ENCODE measurements at places on chromosomes 11 and 22. TPM values are rescaled to one million over a fixed set of nuclear protein-coding genes. Genes with fewer than 3 reads are reported as not detected.

GRCh38 chr11:30837252-30837651, 251.1 kb upstream of the MPPED2 start:
- no peak overlapping the region for H3K4me3 ChIP-seq
- no peaks in the 10 kb centered on the region for H3K4me1 ChIP-seq
- no peak overlapping the region for H3K27ac ChIP-seq
- no peak for DNase-seq

Gene UCP3
- 4.0 TPM for total RNA-seq

DNA sequence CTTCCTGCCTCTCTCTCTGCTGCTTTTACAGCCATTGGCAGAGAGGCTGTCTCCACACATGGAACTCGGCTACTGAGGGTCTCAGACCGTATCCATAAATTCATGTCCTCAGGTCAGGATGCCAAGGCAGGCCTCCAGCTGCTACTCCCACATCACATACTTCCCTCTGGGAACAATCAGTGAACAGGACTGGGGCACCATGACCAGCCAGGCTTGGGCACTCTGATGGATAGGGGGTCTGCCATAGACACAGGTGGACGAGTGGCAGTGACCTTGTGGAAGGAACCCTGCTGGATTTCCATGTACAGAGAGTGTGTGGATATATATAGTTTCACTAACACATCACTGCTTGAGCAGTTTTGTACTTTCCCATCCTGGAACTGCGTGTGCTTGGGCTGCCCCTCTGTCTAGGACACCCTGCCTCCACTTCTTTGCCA, 97.7 kb upstream of the PARVA start:
- H3K27ac ChIP-seq, result no peak overlapping the region
- no peaks in the 10 kb centered on the region for H3K4me1 ChIP-seq
- no peak overlapping the region for H3K4me3 ChIP-seq
- no peaks in the 10 kb centered on the region for H3K27me3 ChIP-seq
- DNase-seq, result no peak
- no peaks in the 10 kb centered on the region for H3K36me3 ChIP-seq

DNA sequence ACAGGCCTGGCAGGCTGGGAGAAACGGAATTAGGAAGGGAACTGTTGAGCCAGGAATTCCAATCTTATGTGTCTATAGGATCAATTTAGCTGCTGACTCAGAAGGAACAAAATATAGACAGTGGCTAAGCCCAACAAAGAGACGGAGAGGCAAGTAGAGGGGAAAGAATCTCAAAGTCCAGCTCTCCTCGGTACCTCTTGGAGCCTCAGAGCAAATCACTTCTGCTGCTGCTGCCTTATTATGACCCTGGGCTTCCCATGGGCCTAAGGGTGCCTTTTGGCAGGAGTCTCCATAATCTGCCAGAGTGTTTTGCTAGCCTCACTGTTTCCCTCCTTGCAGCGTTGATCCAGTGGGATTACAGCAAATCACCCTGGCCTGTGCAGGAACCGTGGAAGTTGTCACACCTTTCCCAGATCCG, 31.7 kb downstream of the PAX6 start:
- no peak overlapping the region for H3K4me3 ChIP-seq
- H3K27me3 ChIP-seq, result no peaks in the 10 kb centered on the region

GRCh38 chr11:32033067-32033466, 57.8 kb upstream of the RCN1 start:
- DNase-seq, result no peak
- no peaks in the 10 kb centered on the region for H3K36me3 ChIP-seq
- peaks cover 7% of the 10 kb centered on the region for H3K27me3 ChIP-seq
- H3K27ac ChIP-seq, result no peak overlapping the region
- H3K4me1 ChIP-seq, result no peaks in the 10 kb centered on the region

- H3K4me1 ChIP-seq, result peaks cover 3% of the 10 kb centered on the region
- no peak overlapping the region for H3K27ac ChIP-seq
- no peak overlapping the region for H3K4me3 ChIP-seq
- peaks cover 22% of the 10 kb centered on the region for H3K36me3 ChIP-seq
Measured at GRCh38 chr11:46659908-46660307, 40.5 kb downstream of the ARHGAP1 start.

DNA sequence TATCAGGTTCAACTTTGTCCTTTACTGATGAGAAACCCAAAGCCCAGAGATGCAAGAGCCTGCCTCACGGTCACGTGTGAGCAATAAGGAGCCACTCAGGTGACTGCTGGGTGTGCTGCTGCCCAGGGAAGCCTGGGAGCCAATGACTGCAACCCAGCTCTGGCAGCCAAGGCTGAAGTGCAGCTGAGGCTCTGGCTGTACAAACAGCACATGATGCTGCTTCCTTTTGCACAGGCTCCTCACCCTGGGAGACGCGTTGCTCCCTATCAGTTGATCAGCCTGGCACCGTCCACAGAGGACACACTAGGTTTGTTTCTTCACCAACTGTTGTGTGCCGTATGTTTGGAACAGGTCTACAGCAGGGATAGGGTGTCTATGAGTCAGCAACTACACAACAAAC, 168.7 kb downstream of the EFCAB6 start:
- H3K27me3 ChIP-seq, result peaks cover 6% of the 10 kb centered on the region
- H3K4me3 ChIP-seq, result no peak overlapping the region
- H3K27ac ChIP-seq, result no peak overlapping the region
- no peaks in the 10 kb centered on the region for H3K36me3 ChIP-seq
- no peak for DNase-seq
- no peaks in the 10 kb centered on the region for H3K4me1 ChIP-seq

- H3K4me1 ChIP-seq, result no peaks in the 10 kb centered on the region
- no peak overlapping the region for H3K27ac ChIP-seq
Measured at GRCh38 chr11:12629601-12630313, 44.5 kb upstream of the TEAD1 start.

DNA sequence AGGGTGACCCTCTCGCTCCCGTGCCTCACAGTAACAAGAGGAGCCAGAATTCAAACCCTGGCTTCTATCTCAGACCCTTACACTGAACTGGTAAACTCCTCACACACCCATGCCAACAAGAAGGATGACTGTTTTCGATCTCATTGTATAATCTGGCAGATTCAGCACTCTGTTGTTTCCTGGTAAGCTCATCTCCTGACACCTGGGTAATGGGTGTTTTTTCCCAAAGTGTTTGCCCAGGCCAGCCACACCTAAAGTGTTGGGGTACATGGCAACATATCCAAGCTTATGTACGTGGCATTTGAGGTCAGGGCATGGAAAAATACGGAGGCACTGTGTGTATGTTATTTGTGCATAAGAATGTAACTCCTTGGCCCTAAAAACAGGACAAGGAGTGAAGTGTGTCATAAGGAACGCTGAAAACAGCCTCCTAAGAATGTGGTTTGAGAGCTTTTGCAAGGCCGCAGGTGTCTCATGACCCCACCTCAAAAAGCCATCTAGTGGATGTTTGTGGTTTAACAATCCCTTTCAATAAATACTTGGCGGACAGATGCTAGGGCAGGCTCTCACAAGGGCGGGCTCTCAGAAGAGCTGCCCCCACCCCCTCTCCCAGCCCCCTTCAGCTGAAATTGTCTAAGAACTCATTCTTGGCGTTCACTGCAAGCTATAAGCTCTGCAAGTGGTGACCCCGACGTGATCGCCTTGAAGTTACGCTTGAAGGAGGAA, at the start of gene MS4A15:
TSS of gene MS4A15 (plus strand) at position 561 of the 726 bp plus-strand sequence. CDS start 6,867 bp downstream, outside the sequence.
- DNase-seq, result no peak
- H3K36me3 ChIP-seq, result no peaks in the 10 kb centered on the region
- peaks cover 55% of the 10 kb centered on the region for H3K27me3 ChIP-seq
- H3K4me1 ChIP-seq, result no peaks in the 10 kb centered on the region
- H3K4me3 ChIP-seq, result no peak within 1 kb of the TSS

- peaks cover 9% of the 10 kb centered on the region for H3K27me3 ChIP-seq
- no peaks in the 10 kb centered on the region for H3K4me1 ChIP-seq
- no peak for DNase-seq
- H3K4me3 ChIP-seq, result no peak overlapping the region
- no peaks in the 10 kb centered on the region for H3K36me3 ChIP-seq
- no peak overlapping the region for H3K27ac ChIP-seq
Measured at GRCh38 chr11:112534208-112534607, 273.5 kb upstream of the PLET1 start.

Gene CD3G
- total RNA-seq, result 212 TPM

- H3K4me1 ChIP-seq, result no peaks in the 10 kb centered on the region
- no peaks in the 10 kb centered on the region for H3K36me3 ChIP-seq
- no peak for DNase-seq
- no peak overlapping the region for H3K27ac ChIP-seq
Measured at GRCh38 chr22:49141761-49142160, 685.9 kb downstream of the BRD1 start.

GRCh38 chr11:60852117-60852981, 3.4 kb downstream of the PTGDR2 start:
- peaks cover 11% of the 10 kb centered on the region for H3K36me3 ChIP-seq
- H3K27ac ChIP-seq, result no peak overlapping the region
- no peaks in the 10 kb centered on the region for H3K27me3 ChIP-seq

Gene ADORA2A
- total RNA-seq, result 30.3 TPM

- no peaks in the 10 kb centered on the region for H3K36me3 ChIP-seq
- H3K4me1 ChIP-seq, result no peaks in the 10 kb centered on the region
- H3K27ac ChIP-seq, result no peak within 1 kb of the TSS
Measured at GRCh38 chr11:5880329-5880728, at the start of gene OR52E4. TSS of gene OR52E4 (plus strand) at chr11:5880629. CDS start at chr11:5884293, 3,664 bp downstream.

GRCh38 chr22:19717181-19717580, 2.9 kb downstream of the SEPTIN5 start:
- H3K27me3 ChIP-seq, result peaks cover 46% of the 10 kb centered on the region
- no peak overlapping the region for H3K4me3 ChIP-seq
- no peak overlapping the region for H3K27ac ChIP-seq
- peaks cover 2% of the 10 kb centered on the region for H3K4me1 ChIP-seq

Gene CD44
- 555 TPM for total RNA-seq

DNA sequence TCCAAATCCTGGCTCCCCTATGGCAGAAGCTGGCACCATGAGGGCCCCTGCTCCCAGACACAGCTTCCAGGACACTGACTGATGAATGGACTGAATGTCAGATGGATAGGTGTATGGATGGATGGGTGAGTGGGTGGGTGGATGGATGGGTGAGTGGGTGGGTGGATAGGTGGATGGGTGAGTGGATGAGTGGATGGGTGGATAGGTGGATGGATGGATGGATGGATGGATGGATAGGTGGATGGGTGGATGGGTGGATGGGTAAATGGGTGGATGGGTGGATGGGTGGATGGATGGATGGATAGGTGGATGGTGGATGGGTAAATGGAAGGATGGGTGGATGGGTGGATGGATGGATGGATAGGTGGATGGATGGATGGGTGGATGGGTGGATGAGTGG, 4.3 kb downstream of the FGF3 start:
- H3K4me1 ChIP-seq, result no peaks in the 10 kb centered on the region
- H3K36me3 ChIP-seq, result no peaks in the 10 kb centered on the region
- no peak overlapping the region for H3K27ac ChIP-seq

DNA sequence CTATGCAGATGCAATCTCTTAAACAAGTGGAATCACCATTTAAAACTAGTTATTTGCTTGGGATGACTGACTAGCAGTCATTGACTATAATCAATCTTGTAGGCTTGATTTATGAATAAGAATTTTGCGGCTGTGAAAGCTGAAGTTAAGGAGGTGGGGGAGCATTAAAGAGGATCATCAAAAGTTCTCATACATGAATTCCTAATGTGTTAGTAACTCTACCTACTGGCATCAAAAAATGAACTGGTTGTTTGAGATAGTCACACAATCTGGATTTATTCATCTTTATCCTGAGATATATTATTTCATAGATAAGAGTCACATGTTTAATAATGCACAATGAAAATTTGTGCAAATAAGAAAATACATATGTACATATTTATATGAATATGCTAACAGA, 393.6 kb downstream of the LUZP2 start:
- H3K27ac ChIP-seq, result no peak overlapping the region
- H3K4me3 ChIP-seq, result no peak overlapping the region
- H3K36me3 ChIP-seq, result no peaks in the 10 kb centered on the region

GRCh38 chr11:23079382-23079813, 219.1 kb upstream of the CCDC179 start:
- DNase-seq, result no peak
- no peaks in the 10 kb centered on the region for H3K4me1 ChIP-seq
- H3K4me3 ChIP-seq, result no peak overlapping the region
- H3K27me3 ChIP-seq, result no peaks in the 10 kb centered on the region

Gene BSCL2
- total RNA-seq, result 39.4 TPM

Gene CCDC81
- 0.43 TPM for total RNA-seq

DNA sequence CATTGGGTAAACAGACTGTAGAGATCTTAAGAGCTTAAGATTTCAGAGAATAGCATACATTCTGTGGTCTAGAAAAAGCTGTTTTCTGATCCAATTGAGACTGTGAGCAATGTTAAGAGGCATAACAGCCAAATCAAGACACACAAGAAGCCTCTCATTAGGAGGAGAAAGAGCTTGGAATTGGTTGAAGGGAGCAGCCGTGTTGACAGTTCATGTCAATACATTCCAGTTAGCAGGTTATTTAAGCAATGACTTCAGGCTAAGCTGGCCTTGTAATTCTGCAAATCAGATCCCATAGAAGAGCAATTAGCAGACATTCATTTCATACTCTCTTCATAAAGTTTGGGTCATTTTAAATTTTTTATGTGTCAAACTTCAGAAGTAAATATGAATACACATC, 50.9 kb downstream of the ETS1 start:
- DNase-seq, result no peak
- no peak overlapping the region for H3K27ac ChIP-seq
- H3K36me3 ChIP-seq, result peaks cover 3% of the 10 kb centered on the region
- H3K4me1 ChIP-seq, result peaks cover 5% of the 10 kb centered on the region
- H3K4me3 ChIP-seq, result no peak overlapping the region

DNA sequence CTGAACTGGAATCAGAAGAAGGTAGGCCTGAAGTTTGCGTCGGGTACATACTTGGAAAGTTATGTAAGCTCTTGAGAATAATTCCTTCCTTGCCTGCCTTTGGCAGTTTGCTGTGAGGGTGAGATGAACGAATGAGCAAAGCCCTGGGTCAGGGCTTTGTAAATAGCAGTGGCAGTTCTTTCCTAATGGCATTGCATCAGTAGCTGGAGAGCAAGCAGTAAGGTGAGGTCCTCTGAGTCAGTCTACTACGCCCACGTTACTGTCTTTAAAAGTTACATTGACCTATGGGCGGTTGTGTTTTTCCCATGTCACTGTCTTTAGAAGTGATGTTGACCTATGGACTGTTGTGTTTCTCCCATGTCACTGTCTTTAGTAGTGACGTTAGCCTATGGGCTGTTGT, 179.1 kb upstream of the E2F8 start:
- no peak overlapping the region for H3K4me3 ChIP-seq
- H3K27ac ChIP-seq, result no peak overlapping the region
- no peaks in the 10 kb centered on the region for H3K4me1 ChIP-seq
- H3K36me3 ChIP-seq, result no peaks in the 10 kb centered on the region

DNA sequence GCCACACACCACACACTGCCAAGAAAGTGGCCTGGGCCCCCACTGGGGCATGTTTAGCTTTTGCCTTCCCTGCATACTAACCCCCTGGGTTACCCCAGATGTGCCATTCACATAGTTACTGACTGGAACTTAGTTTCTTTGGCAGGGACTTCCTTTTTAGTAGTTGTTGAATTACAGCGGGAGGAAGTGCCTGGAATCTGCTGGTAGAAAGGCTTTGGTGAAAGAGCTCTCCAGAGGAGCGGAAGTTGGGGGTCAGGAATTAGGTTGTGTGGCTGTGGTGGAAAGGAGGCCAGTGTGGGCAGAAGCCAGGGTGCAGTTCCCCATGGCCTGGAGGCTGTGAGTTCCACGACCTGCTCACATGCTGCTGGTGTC, 69.0 kb downstream of the MED15 start:
- peaks cover 24% of the 10 kb centered on the region for H3K36me3 ChIP-seq
- peaks cover 3% of the 10 kb centered on the region for H3K4me1 ChIP-seq

Measured in activated naive CD8-positive, alpha-beta T cell treated with anti-CD3 and anti-CD28 coated beads, Interleukin-2, amount 10 ng/mL, durations not matched to agents 7 days and 5 days (primary cell).